Thoracic aorta (tissue), 2 donors: ENCODE measurements at places on chromosomes 16 and 17.

DNA sequence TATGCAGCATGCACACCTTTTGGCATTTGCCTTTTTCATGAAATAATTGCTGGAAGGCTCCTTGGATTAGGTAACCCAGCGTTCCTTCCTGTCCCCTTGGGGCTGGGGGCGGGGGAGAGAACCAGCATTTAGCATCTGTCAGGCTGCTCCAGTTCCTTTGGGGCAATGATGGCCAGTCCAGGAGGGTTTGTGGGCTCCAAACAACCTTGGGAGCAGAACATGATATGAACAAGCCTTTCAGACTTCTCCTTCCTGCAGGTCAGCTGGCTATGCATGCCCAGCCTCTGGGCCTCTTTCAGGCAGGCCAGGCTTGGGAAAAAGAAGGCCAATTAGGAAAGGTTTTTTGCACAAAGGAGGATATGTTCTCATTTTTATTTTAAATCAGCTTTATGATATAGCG is 1.1 kb upstream of the SMTNL2 start:
- DNase-seq, result no peak

DNA sequence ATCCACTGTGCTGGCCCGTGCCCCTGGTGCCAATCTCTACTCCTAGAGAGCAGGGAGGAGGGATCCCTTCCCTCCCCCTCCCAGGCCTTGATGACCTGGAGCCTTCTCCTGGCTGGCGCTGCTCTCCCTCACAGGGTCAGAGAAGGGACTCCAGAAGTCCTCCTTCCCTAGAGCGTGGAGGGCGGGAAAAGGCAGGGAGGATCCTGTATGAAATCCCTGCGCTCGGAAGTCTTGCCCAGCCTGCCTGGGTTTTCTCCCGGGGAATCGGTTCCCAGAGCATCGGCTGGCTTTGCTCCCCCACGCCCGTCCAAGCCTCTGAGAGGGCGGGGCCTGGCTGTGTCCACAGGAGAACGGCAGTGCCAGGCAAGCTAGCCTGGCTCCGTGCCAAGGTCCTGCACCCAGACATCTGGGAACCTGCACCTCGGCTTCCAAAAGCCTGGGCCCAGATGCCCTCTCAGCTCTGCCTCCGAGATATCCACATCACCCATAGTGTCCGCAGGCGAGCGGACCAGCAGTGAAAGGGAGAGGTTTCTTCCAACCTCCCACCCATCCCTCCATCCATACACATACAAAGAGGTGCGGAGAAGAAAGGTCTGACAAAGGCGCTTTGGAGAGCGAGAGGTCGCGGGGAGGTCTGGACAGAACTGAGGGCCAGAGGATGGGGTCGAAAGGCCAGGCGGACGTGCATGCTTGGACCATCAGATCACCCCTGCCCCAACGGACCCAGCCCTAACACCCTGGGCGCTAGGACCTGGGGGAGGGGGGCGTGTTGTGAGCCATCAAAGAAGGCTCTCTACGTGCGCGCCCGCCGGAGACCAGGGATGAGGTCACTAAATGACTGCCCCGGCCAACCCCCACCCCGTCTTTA is 1.1 kb downstream of the MPP2 start:
- DNase-seq, result peak; percentile 71

DNA sequence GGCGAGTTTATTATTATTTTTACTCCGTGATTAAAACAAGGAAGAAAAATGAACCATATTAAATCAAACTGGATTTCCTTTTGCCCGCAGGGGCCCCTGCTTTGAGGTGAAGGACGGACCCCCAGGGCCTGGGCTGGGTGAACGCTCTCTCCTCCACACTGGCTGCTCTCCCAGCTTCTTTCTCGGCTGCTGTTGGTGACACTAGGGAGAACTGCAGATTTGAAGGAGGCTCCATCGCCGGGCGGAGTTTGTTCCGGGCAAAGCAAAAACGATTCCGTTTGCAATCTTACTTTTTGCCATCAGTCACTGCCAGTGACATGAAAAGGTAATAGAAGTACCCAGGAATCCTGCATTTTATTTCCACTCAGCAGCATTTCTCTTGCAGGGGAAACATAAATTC is 221.6 kb upstream of the SDK2 start:
- DNase-seq, result no peak

GRCh38 chr17:50278526-50279180 is 4.4 kb downstream of the TMEM92 start:
- DNase-seq, result no peak

GRCh38 chr17:33292201-33292980 is 704 bp downstream of the ASIC2 start:
- DNase-seq, result no peak

GRCh38 chr17:5535436-5535835 is 48.9 kb downstream of the NLRP1 start:
- DNase-seq, result no peak

DNA sequence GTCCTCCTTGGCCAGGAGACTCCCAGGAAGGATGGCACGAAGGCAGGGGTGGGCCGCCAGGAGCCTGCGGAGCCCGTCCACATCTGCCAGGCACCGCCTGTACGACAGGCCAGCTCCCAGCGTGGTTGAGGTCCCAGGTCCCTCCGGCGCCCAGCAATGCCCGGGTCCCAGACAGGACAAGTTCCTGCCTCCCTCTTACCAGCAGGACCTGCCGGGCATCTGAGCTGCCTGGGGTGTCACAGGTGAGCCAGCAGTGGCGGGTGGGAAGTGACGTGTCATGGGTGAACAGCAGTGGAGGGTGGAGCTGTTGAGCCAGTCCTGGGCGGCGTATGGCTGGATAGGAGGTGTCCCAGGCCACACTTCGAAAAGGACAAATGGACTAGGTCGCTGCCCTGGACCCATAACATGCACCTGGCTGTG is 15.7 kb upstream of the BAHCC1 start:
- no peak for DNase-seq
